ENCODE measurements at places on chromosomes 5 and 9.

DNA sequence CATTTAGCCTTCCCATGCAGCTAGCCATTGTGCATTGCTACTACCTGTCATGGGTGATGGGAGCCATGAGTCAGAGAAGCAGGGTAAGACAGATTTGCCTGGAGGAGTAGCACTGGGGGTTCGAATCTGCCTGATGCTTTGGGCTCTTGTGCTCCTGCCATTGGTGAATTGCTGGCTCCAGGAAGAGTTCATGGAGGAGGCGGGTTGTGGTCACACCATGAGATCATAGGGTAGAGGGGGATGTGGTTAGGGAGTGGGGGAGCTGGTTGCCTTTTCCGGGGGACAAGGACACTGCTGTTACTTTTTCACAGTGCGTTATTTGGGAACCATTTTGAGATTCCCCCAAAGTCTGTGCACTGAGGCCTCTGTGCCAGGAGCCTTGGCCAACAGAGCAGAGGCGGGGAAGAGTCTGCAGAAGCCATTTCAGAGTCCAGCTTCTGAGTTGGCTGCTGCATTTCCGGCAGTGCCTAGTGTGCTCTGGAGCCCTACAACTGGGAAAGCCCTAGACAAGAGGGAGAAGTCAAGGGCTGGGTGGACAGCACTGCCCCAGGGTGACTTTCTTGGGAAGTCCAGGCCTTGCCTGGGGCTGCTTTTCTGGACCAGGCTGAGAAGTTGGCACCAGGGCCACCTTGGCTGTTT, 6.2 kb downstream of the ANGPTL2 start:
- DNase-seq = no peak

DNA sequence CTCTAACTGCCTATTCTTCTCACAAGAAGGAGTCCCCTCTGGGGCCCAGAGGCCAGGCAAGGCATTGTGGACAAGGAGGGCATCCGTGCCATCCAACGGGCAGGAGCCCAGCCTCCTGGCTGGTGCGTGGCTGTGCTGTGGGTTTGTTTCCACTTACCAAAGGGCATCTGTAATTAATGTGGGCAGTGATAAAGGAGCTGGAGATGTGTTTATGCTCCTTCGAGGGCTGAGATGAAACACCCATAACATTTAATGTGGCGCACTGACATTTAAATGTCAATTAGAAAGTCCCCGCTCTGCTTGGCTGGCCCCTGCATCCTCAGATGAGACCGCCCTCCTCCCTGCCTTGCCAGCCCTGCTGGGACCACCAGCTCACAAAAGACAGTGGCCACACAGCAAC, 57.1 kb downstream of the KCNIP1 start:
- no peak for DNase-seq

GRCh38 chr9:80062567-80062966, 490.8 kb downstream of the TLE4 start:
- no peak for DNase-seq

DNA sequence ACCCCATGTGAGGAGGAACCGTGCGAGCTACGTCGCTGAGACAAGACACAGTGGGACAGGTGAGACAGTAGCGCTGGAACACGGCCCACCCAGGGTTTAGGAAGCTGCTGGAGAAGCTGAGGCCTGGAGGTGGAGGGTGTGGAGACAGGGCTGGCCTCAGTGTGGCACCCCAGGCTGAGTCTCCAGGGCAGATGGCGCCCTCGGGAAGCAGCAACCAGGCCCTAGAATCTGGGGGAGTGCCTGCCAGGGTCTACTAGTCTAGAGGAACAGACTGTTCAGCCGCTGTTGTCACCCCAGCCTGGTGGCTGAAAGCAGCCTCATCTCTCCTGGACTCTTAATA, 4.6 kb upstream of the TERT start:
- DNase-seq = no peak

GRCh38 chr5:68751661-68752060, 342.2 kb upstream of the SLC30A5 start:
- no peak for DNase-seq
